Activated CD4-positive, CD25-positive, alpha-beta regulatory T cell treated with anti-CD3 and anti-CD28 coated beads, Interleukin-2, amount 50 U/mL, for 24 hours (primary cell): ENCODE measurements at places on chromosomes 3 and 15.

GRCh38 chr15:76158815-76159214 is 99.0 kb downstream of the TMEM266 start:
- ATAC-seq: no peak

DNA sequence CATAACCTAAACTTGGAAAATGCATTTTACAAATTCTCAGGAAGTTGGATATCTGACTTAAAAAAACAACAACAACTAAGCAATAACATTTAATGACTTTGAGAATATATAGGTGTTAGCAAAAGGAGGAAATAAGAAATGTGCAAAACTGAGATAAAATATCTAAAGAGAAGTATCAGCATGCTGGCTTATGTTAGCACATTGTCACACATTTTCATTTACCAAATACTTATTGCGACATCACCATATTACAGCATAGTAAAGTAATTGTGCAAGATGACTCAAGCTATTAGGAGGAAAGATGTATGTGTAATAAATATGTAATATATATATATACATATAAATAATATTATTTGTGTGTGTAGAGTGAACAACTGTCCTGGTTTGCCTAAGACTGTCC is 9.2 kb downstream of the PTX3 start:
- ATAC-seq: no peak

GRCh38 chr15:41798607-41799487 is 24.6 kb downstream of the MAPKBP1 start:
- ATAC-seq: peak; percentile 51

DNA sequence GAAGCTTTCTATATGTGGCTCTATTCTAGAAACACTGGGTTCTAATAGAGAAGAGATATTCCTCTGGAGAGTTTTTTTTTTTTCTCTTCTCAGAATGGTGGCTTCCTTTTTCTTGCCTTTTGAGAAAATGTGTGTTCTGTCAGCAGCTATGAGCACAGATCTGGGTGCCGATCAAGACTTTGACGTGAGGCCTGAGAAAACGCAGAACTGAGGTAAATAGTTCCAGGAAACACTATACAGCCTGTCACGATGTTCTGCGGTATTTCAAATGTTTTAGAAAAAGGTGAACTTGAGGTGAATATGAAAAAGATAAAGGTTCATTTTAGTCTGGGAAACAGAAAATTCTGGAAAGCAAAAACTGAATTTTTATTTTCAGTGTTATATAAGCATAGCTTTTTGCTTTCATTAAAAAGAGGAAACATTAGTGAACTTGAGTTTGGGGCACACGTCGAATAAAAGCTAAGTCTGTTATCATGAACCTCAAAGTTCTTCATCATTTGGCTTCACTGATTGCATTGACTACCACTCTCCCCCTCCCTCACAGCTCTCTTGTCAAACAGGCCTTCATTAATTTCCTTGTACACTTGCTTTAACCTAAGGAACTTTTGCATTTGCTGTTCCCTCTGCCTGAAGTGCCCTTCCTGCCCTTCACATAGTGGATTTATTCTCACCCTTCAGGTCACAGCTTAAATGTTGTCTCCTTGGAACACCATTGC is 265.1 kb downstream of the NFKBIZ start:
- peak; percentile 94 for ATAC-seq

GRCh38 chr3:129013491-129013891 is 12.4 kb downstream of the EFCC1 start:
- ATAC-seq: no peak

- ATAC-seq: no peak
Measured at GRCh38 chr3:115359536-115359935, 212.4 kb upstream of the ZBTB20 start.

DNA sequence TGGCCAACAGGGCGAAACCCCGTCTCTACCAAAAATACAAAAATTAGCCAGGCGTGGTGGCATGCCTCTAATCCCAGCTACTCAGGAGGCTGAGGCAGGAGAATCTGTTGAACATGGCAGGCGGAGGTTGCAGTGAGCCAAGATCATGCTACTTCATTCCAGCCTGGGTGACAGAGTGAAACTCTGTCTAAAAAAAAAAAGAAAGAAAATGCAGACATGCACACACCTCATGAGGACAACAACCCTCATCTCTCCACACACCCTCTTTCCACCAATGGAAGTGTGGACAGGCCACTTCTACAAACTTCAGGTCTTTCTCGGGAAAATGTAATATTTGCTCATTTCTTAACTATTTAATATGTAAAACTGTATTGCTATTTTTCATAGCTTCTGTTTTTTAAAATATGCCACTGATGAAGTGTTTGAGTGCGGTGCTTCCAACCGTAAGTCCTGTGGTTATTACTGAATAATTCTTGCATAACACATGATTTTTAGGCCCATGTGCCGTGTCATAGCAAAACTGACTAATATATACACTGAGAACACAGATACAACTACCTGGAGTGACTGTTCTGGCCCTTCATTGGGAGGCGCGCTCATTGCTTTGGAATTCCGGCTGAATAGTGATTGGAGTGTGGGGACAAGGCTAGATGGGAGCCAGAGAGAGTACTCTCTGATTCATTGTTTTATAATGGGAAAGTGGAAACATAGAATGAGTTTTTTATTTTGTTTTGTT is 23.1 kb downstream of the LRRC31 start:
- ATAC-seq: no peak

DNA sequence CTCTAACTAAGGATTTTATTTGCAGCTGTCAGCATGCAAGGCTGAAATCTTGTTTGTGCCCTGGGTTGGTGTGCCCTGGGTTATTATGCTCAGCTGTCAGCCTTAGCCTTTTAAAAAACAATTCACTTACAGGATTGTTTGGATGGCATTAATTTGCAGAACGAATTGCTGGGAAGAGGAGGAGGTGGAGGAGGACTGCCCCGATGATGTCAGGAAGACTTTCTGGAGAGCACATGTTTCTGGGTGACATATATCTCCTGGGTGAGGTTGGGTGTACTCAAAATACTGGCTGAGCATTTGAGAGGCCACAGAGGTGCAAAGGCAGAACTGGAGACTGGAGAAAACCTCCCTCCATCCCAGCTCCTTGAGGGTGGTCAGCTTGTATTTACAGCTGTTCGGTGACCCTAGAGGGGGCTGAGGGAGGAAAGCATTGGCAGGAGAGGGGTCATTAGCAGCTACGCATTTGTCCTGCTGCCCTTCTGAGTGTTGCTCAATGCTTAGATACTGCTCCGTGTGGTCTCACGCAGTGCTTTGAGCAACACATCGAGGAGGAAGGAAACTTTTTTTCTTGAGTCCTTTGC is 59.8 kb upstream of the PSMD6 start:
- no peak for ATAC-seq

- ATAC-seq: no peak
Measured at GRCh38 chr3:188734395-188734794, 437.4 kb upstream of the TPRG1 start.

GRCh38 chr3:187773233-187774184 is 28.2 kb upstream of the BCL6 start:
- no peak for ATAC-seq

DNA sequence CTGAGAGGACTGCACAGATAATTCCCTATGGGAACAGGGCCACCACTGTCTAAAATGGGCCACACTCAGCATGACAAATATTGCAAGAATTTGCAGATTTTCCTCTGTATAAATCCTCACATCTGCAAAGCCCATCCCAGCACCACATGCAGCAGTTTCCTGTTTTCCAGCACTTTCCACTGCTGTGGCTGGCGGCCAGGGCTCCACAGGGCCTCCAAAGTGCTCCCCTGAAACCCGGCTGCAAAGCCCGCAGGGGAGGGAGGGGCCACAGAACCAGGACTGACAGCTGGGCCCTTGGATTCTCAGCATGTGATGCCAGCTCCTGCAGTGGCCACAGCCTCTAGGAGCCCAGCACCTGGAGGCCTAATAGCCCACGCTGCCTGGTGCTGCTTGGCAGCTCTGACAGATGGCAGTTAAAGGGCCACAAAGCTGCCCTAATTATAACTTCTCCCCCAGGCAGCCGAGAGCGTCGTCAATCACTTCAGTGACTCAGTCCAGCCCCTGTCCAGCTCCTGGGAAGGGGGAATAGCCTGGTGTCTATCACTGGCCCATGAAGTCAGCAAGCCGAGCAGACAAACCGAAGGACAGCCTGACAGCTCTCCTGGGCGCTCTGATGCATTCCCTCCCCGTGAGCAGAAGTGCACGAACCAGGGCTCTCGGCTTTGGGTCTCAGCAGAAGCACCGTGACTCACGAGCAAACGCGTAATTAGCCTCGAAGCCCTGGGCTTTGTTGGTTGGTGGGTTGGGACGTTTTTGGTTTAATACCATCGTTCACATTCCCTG is 4.7 kb downstream of the LRRC15 start:
- ATAC-seq: no peak

DNA sequence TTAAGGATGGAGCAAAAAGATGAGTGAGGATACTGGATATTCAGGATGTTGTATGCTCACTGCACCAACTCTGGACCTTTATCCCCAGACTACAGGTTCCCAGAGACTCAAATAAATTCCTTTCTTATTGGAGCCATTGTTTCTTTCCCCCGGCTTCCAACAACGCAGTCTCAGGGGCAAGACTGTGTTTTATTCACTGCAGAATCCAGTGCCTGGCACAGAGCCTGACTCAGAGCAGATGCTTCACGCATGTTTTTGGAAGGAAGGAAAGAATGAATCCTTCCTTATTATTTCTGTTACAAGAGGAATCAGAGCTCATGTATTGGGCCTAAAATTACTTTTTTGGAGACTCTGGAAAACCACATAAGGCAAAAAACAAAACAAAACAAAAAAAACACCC is 96.0 kb upstream of the VGLL4 start:
- ATAC-seq: no peak

DNA sequence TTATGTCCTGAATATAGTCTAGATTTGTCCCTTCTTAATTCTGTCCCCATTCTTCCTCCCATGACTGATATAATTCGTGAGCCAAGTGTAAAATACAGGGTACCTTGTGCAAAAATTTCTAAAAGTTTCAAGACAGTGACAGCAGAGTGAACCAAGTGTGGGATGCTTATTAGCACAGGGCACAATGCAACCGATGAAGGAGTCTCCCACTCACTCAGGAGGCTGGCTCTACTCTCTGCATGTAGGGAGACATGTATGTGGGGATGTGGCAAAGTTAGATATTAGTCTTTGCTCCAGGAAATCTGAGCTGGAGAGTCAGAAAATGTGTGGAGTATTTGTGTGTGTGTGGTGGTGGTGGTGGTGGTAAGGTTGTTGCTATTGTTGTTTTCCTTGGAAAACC is 305.9 kb downstream of the CHL1 start:
- ATAC-seq: no peak

DNA sequence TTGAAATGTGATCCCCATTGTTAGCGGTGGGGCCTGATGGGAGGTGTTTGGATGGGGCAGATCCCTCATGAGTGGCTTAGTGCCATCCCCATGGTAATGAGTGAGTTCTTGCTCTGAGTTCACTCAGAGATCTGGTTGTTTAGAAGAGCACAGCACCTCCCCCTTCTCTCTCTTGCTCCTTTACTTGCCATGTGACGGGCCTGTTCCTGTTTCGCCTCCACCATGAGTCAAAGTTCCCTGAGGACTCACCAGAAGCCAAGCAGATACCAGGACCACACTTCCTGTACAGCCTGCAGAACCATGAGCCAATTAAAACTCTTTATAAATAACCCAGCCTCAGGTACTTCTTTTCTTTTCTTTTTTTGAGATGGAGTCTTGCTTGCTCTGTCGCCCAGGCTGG is 46.6 kb downstream of the ANP32A start:
- no peak for ATAC-seq

GRCh38 chr3:69122403-69122802 is at the start of gene LMOD3:
Gene LMOD3 (minus strand): TSS chr3:69122595. CDS start chr3:69122386, 209 bp downstream.
- ATAC-seq: no peak

GRCh38 chr15:73765778-73766177 is 12.6 kb upstream of the INSYN1 start:
- no peak for ATAC-seq

DNA sequence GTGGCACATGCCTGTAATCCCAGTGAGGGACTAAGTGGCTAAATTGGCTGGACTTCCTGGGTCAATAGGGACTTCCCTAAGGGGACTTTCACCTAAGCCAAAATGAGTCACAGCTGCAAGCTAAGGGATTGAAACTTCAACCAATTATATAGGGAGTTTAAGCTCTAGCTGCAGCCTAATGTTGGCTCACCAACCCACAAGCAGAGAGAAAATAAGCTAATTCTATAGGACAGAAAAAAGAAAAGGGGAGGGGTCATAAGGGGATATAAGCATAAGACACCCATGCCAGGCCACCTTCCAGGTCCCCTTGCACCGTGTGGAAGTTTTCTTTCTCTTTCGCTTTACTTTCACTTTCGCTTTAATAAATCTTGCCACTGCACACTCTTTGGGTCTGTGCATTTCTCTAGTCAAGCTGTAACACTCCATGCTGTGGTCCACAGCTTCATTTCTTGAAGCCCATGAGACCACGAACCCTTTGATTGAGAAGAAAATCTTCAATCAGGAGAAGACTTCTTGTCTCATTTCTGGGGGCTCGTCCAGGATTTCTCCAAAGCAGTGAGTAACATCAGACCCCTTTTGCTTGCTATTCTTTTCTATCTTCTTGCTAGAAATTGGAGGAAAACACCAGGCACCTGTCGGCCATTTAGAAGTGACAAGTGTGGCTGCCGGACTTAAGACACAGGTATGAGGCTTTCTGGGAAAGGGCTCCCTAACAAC is 192.3 kb downstream of the IGSF11 start:
- no peak for ATAC-seq

GRCh38 chr15:74130155-74130848 is at the start of gene ISLR2:
Gene ISLR2 (plus strand): TSS chr15:74130586. CDS start chr15:74132755, 2,169 bp downstream.
- no peak for ATAC-seq

GRCh38 chr3:155393316-155393715 is 99.8 kb upstream of the STRIT1 start:
- ATAC-seq: no peak

- ATAC-seq: no peak
Measured at GRCh38 chr3:59262076-59262498, 212.3 kb upstream of the CFAP20DC start.

GRCh38 chr3:52887166-52887565 is 10.2 kb downstream of the STIMATE start:
- ATAC-seq: no peak

DNA sequence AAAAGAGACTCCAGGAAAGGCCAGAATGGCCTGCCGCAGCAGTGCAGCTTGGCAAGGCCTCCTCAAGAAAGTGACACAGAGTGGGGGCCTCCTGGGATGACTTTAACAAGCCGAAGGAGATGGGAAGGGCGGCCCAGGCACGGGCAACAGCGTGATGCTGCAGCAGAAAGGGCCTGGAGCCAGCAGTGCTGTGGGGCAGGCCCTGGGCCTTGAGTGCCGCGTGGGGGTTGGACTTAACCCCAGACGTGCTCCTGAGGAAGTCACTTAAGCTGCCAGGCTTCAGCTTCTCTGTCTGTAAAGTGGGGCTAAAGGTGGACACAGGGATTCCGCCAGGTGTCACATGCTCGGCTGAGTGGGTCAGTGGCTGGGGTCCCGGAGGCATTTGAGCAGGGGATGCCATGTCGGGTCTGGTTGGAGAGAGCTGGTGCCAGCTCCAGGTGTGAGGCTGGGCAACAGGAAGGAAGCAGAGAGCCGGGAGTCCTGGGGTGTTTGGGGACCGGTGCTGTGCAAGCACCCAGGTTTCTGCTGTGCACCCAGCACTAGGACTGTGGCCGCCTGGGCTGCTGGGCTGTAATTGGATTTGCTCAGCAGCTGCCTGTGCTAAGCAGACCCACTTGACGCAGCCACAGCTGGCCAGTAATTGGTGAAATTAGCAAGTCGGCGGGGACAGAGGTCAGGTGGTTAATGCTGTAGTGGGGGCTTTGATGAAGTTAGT is 7.8 kb downstream of the DNAJB8 start:
- ATAC-seq: no peak
